Kidney (tissue), 22 donors: ENCODE measurements at places on chromosomes 11 and 22. TPM values are rescaled to one million over a fixed set of nuclear protein-coding genes. Genes with fewer than 3 reads are reported as not detected.

SPON1 gene
- 77.9 TPM for total RNA-seq

EPS8L2 gene
- total RNA-seq, result 287 TPM

OR52E8 gene
- 0.25 TPM for total RNA-seq

TEAD1 gene
- 77.2 TPM for total RNA-seq

C22orf39 gene
- total RNA-seq, result 27.1 TPM
